ENCODE measurements at places on chromosomes 7 and 10.

GRCh38 chr7:55569269-55569663 is 3.0 kb downstream of the VOPP1 start:
- DNase-seq: no peak

DNA sequence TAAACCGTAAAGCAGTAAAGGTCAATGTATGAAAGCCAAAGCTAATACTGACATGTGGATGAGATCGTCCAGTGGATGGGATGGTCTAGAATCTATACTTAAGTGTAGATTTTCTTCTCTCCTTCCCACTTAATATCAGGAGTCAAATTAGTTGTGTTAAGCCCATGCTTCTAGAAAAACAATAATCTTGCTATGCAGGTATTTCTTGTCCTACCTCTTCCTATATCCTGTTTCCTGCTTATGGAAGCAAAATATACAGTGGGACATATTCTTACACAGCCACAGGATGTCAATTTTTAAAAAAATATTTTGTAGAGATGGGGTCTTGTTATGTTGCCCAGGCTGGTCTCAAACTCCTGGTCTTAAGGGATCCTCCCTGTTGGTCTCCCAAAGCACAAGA is 27.5 kb downstream of the CPEB3 start:
- DNase-seq: no peak

DNA sequence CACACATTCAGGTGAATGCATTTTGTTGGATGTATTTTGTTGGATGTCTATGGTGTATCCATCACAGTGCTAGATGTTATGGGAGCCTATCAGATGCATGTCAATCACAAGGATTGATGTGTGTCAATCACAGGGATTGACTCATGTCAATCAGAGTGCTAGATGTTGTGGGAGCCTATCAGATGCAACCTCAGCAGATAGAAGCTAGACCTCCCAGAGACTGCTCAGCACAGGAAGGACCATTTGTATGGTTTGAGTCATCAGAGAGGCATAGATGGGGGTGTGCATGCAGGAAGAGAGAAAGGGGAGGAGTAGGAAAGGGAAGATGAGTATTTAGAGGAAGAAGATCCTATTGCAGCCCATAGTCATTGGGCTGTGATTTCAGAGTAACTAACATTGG is 48.3 kb upstream of the PITRM1 start:
- no peak for DNase-seq

GRCh38 chr7:130921391-130922180 is 187.6 kb upstream of the KLF14 start:
- DNase-seq: no peak

DNA sequence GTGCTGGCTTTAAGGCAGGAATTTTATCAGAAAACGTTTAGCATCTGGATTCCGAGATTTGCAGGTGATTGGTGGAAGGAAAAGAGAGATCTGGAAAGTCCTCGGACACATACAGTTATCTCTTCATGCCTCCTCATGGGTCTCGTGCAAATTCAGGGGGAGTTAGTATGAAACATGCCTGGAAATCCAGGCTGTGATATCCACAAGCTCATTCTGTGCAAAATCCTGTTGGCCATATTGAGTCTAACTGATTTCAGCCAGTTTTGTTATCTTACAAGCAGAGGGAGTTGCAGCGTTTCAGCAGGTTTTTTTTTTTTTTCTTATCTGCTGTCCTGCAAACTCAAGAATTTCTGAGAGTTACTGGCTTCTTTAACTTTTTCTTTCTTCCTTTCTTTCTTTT is 411.5 kb downstream of the GALNT17 start:
- DNase-seq: no peak

- DNase-seq: no peak
Measured at GRCh38 chr10:31515819-31516402, 196.9 kb downstream of the ZEB1 start.

DNA sequence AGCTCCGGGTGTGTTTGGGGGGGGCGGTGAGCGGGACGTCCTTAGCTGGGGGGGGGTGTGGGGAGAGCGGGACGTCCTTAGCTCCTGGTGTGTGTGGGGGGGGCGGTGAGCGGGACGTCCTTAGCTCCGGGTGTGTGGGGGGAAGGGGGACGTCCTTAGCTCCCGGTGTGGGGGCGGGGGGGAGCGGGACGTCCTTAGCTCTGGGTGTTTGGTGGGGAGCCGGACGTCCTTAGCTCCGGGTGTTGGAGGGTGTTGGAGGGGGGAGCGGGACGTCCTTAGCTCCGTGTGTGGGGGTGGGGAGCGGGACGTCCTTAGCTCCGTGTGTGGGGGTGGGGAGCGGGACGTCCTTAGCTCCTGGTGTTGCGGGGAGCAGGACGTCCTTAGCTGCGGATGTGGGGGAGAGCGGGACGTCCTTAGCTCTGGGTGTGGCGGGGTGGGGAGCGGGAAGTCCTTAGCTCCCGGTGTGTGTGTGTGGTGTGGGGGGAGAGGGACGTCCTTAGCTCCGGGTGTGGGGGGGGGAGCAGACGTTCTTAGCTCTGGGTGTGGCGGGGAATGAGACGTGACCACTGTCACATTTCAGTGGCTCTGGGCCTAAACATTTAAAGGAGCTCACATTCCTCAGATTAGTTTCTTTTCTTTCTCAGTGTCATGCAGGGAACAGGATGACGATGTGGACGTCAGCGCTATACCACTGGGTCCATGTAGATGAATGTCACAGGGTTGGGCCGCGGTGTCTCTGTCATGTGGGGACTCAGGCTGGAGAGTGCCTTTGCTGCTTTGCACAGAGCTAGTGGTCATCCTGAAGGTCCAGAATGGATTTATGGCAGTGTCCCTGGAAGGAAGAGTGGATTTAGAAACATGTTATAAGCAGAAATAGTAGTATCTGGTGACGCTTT is 7.5 kb downstream of the DYNC2I1 start:
- no peak for DNase-seq

- DNase-seq: no peak
Measured at GRCh38 chr7:81641873-81642272, 128.0 kb downstream of the HGF start.

DNA sequence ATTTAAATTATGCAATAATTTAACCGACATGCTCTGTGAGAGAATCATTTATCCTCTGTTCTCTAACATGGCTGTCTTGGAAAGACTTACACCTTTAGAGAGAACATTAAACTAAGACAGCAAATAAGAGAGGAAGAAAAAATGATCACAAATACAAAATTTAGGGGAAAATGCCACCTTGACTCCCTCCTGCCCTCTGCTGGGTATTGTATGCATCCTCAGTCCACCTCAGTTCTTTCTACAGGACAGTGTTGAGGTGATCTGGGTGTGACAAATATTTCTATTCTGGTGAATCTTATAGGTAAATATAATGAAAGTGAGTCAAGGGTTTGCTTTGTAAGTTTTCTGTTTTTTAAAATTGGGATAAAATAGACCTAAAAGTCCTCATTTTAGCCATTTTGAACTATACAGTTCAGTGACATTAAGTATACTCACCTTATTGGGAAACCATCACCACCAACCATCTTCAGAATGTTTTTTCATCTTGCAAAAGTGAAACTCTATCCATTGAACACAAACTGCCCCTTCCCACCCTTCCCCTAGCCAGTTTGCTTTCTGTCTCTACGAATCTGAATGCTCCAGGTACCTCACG is 61.5 kb upstream of the ELMO1 start:
- no peak for DNase-seq

GRCh38 chr7:92717993-92718716 is 118.2 kb downstream of the CDK6 start:
- DNase-seq: no peak

- DNase-seq: no peak
Measured at GRCh38 chr10:129021594-129022304, 445.3 kb upstream of the MGMT start.

- DNase-seq: no peak
Measured at GRCh38 chr7:106599343-106599698, 61.6 kb downstream of the CCDC71L start.

DNA sequence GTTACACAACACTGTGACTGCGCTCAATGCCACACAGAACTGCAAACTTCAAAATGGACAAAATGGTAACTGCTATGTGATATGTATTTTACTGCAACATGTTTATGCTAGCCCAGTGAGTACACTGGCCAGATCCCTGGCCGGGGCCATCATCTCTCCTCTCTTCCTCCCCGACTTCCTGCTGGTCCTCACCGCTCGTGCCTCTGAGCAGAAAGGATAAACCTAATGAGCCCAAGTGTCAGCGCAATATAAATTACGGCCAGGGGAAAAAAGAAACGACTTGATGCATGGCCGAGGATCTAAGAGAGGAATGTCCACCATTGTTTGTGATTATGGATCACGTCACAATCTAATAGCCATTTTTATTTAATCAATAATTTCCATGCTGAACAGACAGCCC is 225.2 kb downstream of the GLI3 start:
- DNase-seq: no peak

DNA sequence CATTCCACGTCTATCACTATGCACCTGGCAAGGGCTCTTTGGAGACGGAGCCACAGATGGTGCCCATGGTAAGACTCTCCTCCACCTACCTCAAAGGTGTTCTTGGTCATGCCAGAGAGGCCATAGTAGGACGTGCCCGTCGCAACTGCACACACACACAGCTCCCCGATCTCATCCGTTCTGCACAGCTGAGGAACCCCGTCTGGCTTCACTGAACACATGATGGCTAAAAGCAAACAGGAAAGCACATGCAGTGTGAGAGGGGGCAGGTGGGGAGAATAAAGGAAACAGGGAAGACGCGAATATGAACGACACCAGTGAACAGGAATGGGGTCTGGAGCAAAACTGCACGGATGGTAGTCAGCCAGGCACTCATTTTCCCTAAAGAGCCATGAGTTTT is 230.9 kb downstream of the ZMYND11 start:
- no peak for DNase-seq

- DNase-seq: no peak
Measured at GRCh38 chr10:70425096-70425495, 16.4 kb downstream of the NODAL start.

DNA sequence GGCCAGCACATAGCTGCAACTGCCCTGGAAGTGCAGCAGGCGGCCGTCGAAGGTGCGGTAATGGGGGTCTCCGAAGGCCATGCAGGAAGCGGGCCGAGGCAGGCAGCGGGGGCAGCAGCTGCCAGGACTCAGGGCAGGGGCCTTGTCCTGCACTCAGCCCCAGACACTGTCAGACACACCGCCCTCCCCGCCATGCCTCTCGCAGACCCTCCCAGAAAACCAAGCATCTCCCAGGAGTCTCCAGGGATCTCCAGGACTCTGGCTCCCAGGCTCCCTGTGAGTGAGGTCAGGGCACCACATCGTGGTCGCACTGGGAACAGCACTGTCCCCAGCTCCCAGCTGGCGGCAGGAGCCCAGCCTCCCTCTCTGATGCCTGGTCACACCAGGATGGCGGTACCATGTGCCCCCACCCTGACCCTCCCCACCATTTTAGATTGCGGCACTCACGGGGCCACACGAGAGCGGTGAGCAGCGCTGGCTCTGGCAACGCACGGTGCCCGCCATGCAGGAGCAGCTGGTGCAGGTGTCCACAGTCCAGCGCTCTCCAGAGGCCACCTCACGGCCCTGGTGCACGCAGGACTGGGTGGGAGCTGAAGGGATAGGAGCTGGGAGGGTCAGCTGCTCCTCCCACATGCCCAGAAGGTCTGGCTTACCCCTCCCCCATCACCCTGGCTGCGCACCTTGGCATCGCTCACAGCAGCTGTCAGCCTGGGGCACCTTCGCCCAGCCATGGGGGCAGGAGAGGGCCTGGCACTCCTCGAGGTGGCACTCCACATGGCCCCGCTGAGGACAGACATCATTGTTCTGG is 17.5 kb downstream of the ATP6V1F start:
- DNase-seq: no peak

DNA sequence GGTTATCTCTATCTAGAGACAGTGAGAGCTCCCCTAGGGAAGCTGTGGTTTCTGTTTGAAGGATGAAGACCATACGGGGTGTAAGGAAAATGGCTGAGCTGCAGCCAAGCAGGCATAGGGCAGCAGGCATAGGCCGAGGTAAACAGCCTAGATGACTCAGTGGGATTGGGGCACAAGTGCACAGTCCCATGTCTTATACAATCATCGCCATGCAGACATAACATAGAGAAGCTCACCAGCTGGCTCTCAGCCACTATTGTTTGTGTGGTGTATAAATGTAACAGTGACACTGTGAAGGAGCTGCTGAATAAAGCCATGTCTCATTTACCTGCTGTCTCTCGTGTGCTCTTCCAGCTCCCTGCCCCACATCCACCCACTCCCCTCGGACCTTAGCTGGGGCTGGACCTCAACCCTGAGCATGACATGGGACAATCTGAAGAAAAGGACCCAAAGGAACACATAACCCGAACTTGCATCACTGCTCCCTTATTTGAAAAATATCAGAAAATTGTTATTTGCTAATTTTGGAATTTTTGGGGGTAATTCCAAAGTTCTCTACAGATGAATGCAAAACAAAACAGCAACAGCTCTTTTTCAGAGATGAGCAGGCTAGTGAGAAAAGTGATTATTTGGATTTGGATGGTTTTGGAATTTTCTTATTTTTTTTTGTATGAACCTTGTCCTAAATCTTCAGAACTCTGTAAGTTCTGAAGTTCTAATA is 582.7 kb downstream of the REEP3 start:
- DNase-seq: no peak

DNA sequence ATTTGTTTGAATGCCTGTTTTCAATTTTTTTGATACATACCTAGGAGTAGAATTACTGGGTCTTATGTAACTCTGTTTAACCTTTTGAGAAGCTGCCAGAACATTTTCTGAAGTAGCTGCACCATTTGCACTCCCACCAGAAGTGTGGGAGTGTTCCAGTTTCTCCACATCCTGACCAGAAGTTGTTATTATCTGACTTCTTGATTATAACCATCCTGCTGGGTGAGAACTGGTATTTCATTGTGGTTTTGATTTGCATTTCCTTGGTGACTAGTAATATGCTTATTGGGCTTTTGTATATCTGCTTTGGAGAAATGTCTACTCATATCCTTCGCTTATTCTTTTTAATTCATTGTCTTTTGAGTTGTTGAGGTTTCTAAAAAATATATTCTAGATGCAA is 117.2 kb upstream of the GLCCI1 start:
- DNase-seq: no peak

DNA sequence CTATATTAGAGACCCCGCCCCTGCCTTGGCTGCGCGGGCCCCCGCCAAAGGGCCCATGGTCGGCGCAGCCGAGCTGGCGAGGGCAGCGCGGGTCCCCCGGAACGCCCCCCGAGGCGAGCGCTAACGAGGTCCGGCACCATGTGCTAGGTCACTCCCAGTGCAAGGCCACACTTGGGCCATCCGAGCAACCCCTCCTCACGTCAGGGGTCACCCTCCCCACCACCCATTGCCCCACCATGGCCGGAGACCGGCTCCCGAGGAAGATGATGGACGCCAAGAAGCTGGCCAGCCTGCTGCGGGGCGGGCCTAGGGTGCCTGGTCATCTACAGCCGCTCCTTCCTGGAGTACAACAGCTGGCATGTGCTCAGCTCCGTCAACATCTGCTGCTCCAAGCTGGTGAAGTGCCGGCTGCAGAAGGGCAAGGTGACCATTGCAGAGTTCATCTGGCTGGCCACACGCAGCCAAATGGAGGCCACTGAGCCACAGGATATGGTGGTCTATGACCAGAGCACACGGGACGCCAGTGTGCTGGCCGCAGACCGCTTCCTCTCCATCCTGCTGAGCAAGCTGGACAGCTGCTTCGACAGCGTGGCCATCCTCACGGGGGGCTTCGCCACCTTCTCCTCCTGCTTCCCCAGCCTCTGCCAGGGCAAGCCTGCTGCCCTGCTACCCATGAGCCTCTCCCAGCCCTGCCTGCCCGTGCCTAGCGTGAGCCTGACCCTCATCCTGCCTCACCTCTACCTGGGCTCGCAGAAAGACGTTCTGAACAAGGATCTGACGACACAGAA is 12.4 kb upstream of the SEC24C start:
- DNase-seq: no peak

- DNase-seq: no peak
Measured at GRCh38 chr7:108973075-108973474, 403.4 kb downstream of the DNAJB9 start.

Measured in esophagus squamous epithelium (tissue), 5 donors.